ENCODE measurements at places on chromosomes 1 and 21. TPM values are rescaled to one million over a fixed set of nuclear protein-coding genes. Genes with fewer than 3 reads are reported as not detected.

AJAP1 gene
- 2.2 TPM for total RNA-seq

PDE4DIP gene
- 18.9 TPM for total RNA-seq

CYP4Z1 gene
- not detected for total RNA-seq

MRPL39 gene
- total RNA-seq: 80.5 TPM

RXFP4 gene
- not detected for total RNA-seq

DNA sequence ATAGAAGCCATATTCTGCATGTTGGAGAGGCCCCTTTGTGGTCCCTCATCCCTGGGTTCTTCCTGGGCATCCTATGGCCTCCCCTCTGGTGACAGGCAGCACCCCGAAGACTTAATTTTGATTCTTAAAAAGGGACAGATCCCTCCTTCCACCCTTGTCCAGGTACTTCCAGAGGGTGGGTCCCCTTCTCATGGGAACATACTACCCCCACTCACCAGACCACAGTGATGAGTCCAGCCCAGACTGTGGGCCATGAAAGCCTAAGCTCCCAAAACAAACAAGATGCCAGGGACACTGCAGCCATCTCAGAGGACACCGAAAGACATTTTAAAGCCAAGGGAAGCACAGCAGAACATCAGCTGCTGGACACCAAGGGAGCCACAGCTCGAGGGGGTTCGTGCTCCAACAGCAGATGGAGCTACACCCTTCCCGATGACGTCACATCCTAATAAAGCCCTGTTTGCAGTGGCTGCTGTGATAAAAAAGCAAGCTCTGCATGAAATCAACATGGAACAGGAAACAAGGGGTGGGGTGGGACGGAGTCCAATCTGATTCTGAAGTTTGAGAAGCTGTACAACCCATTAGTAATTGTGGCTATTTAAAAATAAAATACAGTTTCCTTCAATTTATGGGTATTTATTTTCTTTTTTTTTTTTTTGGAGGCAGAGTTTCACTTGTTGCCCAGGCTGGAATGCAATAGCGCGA, 32.4 kb downstream of the GNB1 start:
- DNase-seq: peak; percentile 71

- DNase-seq: no peak
Measured at GRCh38 chr1:4784761-4785160, 130.4 kb downstream of the AJAP1 start.

GRCh38 chr1:204340081-204340889, 19.4 kb downstream of the PLEKHA6 start:
- no peak for DNase-seq

GRCh38 chr1:75616436-75617433, 5.8 kb upstream of the SLC44A5 start:
- peak; percentile 8 for DNase-seq

DNA sequence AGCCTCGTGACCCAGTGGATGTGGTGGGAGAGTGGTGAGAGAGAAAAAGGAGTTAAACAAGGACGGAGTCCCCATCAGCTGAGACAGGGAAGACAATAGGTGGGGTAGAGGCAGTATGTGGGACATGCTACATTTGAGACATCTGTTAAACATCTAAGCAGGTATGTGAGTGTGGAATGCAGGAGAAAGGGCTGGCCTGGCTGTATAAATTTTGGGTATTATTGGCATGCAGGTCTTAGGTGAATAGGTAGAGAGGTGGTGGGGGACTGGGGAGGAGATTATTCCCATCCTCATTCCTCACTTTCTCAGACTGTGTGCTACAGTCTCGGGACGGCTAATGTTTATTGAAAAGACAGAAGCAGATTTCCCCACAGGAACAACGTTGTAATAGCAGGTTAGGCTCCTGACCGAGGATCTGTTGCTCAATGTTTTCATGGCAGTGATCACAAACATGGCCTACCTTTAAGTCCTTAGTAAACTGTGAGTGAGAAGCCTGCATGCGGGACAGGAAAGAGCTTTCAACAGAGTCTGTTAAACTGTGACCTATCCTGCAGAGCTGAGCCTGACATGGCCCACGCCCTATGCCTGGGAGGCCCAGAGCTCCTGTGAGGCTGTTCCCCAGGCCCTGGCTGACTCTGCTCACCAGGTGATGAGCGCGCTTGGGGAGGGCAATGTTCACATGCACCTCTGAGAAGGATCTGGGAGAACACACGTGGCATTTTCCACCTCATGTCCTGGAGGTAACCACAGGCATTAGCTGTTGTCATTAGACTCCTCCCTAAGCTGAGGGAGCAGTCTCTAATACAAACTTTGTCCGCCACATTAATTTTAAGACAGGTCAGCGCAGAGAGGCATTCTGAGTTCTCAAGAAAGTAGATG, 16.5 kb downstream of the VSIG8 start:
- no peak for DNase-seq

DNA sequence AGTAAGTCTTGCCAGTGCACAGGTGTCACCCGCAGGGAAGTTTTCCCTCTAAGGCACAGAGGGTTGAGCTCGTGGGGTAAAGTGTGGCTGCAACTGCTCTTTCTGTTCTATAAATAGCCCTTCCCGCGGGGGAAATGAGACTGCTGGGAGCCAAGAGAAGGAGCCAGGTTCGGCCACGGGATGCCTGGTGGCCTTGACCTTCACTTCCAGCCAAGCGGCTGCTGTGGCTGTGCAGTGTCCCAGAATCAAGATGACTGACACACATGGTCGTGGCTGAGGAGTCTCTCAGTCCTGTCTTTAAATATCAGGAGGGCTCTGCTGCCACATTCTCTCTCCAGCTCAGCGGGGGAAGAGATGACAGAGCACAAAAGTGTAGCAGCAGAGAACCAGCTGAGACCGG, 154.1 kb upstream of the VAMP3 start:
- DNase-seq: no peak

DNA sequence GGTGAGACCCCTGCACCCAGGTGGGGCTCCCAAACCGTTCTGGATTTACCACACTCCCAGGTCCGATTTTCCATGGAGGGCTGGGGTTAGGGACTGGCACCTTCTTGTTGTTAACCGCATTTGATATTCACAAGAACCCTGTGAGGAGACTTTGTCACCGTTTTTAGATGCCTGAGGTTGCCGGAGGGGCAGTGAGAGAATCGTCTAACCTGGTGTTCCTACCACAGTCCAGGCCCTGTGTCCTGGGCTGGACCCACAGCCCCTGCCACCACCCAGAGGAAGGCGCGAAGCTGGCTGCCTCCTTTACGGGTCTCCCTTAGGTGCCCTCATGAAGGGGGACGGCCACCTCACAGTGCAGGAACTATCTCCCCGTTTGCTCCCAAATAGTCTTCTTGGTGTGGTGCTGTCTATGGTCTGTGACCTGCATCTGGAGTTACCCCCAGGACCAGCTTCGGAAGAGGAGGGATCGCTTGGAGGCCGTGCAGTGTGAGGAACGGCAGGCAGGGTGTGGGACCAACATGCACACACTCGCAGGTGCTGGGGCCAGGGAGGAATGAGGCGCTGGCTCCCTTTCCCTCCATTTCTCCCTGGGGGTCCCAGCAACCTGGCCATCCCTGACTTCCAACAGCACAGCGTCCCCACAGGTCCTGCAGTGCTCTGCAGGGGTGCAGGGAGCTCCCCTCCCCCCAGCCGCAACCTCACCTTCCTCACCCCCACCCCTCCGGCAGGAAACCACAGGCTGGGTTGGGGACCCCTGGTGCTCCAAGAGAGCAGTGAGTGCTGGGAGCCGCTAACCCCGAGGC, 7.0 kb downstream of the SIM2 start:
- DNase-seq: no peak

DNA sequence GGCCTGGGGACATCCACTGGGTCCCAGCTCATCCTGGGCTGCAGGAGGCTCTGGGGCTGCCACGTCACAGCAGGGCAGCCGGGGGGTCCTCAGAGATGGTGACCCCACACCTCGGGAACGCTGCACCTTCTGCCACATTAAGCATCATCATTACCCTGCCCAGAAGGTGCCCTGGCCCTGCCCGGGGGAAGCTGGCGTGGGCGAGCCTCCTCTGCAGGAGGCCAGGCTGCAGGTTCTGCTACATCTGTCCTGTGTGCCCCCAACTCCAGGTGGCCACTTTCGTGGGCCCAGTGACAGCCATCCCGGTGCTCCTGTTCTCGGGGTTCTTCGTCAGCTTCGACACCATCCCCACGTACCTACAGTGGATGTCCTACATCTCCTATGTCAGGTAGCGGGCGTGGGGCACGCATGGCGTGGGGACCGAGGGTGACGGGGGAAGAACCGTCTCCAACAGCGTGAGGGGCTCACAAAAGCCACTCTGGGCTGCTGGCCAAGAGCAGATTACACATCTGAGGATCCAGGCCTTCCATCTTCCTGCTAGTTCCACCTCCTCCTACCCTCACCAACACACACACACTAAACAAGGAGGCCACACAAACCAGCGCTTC, 20.8 kb downstream of the TFF3 start:
- no peak for DNase-seq

- DNase-seq: peak; percentile 52
Measured at GRCh38 chr1:65339866-65340468, 30.6 kb downstream of the DNAJC6 start.
